Left renal pelvis (tissue), 4 donors: ENCODE measurements at places on chromosomes 5 and 9. TPM values are rescaled to one million over a fixed set of nuclear protein-coding genes. Genes with fewer than 3 reads are reported as not detected.

Gene CXCL14
- 29.0 TPM for polyA plus RNA-seq

Gene ABCA2
- 18.7 TPM for polyA plus RNA-seq

Gene DDX4
- not detected for polyA plus RNA-seq

Gene BTNL8
- 0.24 TPM for polyA plus RNA-seq

Gene SLCO6A1
- not detected for polyA plus RNA-seq

Gene CDK5RAP2
- 66.3 TPM for polyA plus RNA-seq

Gene MARVELD2
- 29.5 TPM for polyA plus RNA-seq

DNA sequence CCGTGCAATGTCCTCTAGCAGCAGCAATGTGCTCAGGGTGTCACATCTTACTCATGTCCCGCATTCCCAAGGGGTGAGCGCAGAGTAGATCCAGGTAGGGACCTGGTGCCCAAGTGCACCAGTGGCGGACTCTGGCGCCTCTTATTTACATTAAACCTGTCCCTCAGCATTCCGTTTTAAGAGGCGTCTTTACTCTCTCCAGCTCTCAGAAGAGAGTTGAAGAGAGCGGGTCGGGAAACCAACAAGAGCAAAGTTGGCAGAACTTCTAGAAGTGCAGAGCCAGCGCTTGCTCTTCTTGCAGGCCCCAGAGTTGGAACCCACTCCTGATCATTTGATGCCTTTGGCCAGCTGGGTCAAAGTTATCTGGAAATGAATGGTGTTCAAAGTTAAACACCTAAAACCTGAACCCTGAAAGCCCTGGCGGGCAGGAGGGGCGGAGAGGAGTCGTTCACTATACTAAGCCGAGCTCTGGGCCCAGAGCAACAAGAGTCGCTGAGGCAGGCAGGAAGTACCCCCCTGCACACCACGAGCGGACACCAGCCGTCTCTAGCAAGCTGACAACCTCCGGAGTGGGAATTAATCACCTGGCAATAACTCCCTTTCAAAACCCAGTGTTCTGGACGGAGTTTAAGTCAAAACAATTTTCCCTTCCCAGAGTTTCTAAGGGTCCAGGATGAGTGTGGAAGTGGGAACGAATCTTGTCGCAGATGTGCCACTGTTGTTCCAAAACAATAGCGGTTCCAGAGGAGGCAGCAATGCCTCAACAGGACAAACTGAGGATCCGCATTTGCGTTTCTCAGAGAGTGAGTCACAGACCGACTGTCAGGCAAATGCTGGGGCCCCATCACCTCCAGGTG lies 122.8 kb downstream of the TMEM161B start:
- no peak for DNase-seq

- DNase-seq = no peak
Measured at GRCh38 chr9:87113874-87114273, 166.6 kb upstream of the GAS1 start.

- DNase-seq = no peak
Measured at GRCh38 chr9:68931821-68932220, 82.1 kb downstream of the PRKACG start.

GRCh38 chr9:73719660-73720059 lies 568.0 kb downstream of the ANXA1 start:
- DNase-seq = no peak

GRCh38 chr9:116152941-116153764 lies 438 bp upstream of the PAPPA start:
- DNase-seq = no peak

DNA sequence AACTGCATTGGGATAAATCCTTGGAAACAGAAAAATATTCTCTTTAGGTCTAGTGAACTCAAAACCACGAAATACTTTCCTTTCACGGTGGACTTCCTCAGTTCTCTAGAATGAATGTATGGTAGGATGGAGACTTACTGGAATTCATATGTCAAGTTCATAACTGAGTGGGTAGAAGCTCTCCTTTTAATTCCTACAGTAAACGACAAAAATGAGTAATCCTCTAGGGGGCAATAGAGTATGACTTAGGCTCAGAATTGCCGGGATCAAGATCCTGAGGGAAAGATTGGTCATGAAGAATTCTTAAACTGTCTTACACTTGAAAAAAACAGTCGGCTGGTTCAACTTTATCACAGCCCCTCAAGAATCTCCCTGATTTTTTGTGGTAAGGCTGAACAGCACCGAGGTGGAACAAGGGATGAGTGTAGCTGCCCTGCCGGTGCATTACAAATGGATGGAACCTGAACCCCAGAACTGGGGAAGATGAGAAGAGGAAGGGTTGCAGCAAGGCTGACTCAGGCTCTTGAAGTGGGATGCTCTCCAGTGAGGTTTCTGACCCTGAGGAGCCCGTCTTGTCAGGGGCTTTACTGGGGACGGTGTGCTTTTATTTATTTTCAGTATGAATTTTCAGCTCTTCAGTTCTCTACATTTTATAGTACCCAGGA lies 14.0 kb upstream of the LOX start:
- DNase-seq = no peak

DNA sequence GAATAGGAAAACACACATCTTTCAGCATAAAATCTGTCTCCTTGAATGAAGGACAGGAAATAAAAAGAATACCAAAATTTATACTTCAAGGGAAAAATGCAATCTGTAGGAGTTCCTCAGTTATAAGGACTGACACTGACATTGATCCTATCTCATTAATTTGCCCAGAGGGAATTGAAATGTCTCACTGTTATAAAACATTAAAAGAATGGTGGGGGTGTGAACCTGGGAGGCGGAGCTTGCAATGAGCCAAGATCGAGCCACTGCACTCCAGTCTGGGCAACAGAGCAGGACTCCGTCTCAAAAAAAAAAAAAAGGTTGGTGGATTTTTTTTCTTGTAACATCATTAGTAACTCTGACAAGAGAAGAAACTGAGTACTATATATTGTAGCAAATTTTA lies 60.8 kb downstream of the TTLL11 start:
- no peak for DNase-seq

- DNase-seq = no peak
Measured at GRCh38 chr5:74651710-74652109, 11.2 kb upstream of the ENC1 start.

DNA sequence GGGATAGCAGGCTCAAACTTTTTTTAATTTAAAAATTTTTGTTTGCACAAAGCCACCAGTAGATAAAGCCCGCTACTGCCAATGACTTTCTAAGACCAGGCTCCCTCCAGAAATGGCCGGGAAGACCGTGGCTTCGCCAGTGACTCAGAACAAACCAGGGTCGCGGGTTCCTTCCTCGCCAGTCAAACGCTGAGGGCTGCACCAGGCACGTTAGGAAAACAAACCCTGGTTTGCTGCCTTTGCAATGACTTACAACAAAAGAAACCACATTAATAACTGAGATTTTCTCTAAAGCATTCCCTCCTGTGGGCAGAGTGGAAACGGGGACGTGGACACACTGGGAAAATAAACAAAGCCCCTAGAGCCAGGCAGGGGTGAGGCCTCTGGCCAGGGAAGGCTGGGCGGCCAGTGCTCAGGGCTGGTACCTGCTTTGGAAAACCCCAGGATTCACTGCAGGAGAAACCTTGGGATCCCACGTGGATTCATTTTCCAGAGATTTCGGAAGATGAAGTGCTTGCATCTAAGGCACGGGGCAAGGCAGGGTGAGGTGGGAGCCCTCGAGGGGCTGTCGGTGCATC lies 3.8 kb downstream of the PRRX2 start:
- no peak for DNase-seq

DNA sequence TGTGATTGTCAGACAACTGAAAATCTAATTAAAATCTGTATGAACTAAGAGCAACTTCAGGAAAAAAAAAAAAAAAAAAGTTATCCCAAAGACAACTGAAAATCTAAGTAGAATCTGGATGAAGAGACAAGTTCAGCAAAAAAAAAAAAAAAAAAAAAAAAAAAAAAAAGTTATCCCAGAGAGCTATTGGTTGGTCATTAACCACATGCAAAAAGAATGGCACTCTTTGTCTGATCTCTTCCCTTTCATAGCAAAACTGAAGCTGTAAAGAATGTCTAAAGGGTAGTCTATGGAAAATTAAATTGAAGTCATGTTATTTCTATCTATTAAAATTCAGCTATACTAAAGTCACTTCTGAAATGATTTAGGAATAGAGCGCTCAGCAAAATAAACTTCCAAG lies 32.9 kb downstream of the STRBP start:
- DNase-seq = no peak

- DNase-seq = no peak
Measured at GRCh38 chr9:14352503-14352902, 38.6 kb upstream of the NFIB start.

DNA sequence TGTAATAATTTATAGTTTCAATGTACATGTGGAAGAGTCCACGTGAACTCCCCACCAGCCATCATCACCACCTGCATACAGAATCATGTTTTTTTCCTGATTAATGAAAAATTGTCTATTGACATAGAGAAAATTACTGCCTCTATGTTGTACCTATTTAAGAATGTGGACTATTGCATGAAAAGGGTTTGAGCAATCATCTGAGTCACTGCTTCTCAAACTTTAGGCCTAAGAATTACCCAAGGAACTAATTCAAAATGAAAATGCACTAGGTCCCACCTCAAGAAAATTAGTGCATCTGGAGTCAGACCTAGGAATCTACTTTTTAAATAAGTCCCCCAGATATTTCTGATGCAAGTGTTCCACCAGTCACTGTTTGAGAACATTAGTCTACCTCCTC lies 709.3 kb downstream of the MAT2B start:
- no peak for DNase-seq

DNA sequence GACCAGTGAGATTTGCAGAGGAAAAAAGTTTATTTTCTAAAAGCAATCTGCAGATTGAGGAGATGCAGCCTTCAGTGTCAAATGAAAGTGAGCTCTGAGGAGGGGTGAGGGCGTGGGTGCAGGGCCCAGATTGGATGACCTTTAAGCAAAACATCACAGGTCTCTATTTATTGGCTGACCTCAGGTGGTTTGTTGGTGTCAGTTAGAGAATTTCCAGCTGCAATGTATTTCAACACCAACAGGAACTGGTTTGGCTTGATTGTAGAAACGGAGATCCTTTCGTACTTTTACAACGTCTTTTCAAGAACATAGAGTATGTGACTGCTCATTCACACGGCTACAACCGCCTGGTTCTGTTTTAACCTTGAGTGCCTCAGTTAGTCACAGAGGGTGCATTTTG lies 1069.1 kb downstream of the EFNA5 start:
- peak; percentile 14 for DNase-seq

GRCh38 chr9:98877311-98877710 lies 66.4 kb upstream of the COL15A1 start:
- no peak for DNase-seq

DNA sequence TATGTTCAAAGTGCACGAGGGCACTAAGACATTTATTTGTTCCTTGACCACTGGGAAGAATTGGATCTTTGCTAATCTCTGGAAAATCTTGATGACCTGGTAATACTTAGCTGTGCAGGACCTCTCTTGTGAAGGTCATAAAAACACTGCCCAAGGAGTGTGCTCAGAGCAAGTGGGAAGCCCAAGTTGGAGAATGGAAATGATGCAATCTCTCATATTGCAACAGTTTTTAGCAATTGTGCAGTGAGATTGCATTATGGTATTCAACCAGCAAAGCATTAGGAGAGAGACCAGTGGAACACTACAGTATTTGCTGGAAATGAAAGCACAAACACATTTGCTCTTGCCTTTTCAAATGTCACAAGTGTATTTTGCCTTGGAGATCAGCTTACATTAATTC lies 34.5 kb downstream of the TXNDC8 start:
- DNase-seq = no peak

GRCh38 chr5:90226433-90227099 lies 183.0 kb downstream of the CETN3 start:
- no peak for DNase-seq

DNA sequence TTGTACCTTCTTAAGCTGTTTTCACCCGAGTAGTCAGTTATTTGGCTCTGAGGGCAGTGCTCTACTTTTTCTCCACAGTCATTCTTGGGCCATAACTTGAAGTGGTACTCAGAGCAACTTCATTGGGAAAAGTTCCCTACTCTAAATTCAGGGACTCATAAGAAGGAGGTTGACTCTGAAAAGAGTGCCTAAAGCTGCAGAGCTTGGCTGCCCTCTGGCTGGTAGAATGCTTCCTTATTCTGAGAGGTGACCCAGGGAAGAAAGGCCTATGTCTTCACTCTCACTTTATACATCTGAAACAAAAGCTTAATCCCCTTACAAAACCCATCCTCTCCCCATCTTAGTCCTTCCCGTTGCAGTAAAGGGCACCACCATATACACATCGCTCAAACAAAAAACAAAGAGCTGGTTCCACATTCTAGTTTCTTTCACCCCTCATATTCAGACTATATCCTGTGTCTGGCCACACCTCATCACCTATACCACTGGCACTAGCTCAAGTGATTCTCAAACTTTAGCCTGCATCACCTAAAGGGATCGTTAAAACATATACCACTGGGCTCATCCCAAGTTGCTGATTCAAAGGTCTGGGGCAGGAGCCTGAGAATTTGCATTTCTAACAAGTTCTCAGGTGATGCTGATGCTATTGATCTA lies 7.9 kb downstream of the IGIP start:
- no peak for DNase-seq

- no peak for DNase-seq
Measured at GRCh38 chr9:120756531-120756930, 36.7 kb downstream of the FBXW2 start.

DNA sequence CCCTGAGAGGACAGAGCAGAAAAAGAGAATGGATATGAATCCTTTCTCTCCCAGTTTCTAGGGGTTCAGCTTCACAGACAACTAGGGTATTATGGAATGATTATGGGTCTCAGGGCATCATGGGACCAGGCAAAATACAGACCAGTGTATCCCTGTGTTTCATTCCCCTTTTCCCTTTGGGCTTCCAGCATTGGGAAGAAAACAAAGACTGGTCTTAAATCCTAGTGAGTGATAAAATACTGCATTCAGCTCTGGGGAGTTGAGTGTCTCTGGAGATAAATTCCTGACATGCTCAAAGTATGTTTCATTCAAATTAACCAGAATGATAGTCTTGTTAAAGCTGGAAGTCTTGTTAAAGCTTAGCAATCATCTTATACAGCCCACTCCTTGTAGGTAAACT lies 2.4 kb upstream of the POU4F3 start:
- no peak for DNase-seq

DNA sequence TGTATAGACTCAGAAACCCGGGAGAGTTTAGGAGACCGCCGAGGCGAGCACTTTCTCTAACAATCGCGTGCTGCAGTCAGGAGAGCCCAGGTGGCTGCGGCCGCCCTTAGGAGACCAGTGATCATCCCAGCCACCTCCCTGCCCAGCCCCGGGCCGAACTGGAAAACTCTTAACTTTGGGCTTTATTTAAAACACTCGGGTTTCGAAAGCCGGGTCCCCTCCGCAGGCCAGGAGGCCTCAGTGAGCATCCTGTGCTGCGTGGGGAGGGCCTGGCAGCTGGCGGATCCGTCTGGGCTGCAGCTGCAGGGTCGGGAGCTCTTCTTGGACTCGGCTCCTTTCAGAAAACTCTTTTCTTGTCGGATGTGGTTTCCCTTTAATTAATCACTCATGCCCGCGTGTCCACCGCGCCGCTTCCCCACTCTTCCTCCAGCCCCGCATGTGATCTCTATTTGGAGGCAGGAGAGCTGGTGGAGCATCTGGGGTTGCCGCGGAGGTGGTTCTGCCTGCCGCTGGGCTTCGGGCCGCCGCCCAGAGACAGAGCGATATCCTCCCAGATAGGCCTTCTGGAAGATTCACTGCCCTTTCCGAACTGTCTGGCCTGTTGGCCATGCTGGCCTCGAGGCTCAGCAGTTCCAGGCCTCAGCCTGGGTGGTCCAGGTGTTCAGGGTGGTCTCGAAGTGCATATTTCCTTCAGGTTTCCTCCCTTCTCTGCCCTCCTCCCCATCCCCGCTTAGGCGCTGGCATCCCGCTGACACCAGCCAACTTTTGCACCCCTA lies 59.5 kb downstream of the TMEM174 start:
- DNase-seq = no peak

GRCh38 chr5:178363501-178364325 lies 131.1 kb upstream of the PHYKPL start:
- DNase-seq = no peak
